ENCODE measurements at places on chromosomes 16 and 17.

DNA sequence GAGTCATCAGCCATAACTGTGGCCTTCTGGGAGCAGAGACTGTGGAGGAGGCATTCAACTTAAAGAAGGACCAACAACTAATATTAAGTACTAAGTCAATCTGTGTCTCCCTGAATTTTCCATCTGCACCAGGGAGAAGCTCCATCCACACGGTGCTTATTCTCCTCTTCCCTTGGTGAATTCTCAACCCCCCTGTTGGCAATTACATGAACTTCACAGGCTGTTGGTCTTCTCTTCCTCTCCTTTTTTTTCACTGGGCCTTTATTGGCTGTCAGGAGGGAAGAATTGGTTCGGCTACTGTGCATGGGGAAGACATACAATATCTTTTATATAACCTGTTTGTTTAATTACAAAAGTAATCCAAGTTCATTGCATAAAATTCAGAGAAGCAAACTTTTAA is 152.8 kb upstream of the IRX6 start:
- no peak for DNase-seq

DNA sequence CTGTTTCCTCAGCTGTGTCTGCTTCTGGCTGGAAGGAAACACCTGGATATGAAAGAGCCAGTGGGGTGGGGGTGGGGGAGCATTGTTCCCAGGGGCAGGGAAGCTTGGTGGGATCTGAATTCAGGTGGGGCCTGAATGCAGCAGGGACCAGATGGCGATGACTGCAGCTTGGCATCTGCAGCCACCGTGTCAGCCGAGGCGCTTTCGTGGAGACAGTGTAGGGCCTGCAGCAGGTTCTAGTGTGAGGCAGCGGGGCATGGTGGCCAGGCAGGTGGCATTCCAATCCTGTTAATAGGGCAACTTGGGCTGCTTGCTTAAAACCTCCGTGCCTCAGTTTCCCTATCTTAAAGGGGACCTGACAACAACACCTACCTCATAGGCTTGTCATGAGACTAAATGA is 1.7 kb downstream of the PIK3R6 start:
- no peak for DNase-seq

DNA sequence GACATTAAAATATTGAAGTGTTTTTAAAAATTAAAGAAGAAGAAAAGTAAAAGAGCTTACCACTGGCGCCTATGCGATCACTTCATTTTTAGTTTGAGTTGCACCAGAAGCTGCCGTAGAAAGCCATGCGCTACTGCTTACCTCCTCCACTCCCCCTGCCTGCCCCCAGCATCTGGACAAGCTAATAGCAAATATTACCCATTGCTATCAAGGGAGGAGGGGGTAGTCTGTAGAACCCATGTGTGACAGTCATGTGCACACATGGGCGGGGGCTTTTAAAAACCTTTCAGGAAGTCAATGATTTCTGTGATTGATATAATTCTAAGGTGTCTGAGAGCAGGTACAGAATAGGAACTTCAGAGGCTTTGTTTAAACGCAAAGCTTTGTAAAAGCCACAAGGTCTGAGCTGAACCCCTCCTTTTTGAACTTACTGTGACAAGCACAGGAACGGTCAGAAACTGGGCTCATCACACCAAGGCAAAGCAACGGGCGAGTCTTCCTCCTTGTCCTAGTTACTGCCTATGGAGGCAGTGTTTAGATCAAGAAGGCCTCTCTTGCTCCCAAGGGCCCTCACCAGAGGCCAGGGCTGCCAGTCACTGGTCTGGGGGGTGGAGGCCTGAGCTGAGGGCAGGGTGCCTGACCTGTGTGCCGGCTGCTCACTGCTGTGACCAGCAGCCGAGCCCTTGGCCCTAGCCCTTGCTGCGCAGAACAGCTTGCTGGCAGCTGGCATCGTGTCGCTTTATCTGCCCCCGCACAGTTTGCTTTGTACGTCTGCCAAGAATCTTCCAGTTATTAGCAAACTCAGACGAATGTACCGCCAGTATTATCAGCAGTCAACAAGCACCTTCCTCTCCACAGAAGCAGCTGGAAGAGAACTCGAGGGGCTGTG is 15.0 kb downstream of the GINS2 start:
- DNase-seq, result no peak

DNA sequence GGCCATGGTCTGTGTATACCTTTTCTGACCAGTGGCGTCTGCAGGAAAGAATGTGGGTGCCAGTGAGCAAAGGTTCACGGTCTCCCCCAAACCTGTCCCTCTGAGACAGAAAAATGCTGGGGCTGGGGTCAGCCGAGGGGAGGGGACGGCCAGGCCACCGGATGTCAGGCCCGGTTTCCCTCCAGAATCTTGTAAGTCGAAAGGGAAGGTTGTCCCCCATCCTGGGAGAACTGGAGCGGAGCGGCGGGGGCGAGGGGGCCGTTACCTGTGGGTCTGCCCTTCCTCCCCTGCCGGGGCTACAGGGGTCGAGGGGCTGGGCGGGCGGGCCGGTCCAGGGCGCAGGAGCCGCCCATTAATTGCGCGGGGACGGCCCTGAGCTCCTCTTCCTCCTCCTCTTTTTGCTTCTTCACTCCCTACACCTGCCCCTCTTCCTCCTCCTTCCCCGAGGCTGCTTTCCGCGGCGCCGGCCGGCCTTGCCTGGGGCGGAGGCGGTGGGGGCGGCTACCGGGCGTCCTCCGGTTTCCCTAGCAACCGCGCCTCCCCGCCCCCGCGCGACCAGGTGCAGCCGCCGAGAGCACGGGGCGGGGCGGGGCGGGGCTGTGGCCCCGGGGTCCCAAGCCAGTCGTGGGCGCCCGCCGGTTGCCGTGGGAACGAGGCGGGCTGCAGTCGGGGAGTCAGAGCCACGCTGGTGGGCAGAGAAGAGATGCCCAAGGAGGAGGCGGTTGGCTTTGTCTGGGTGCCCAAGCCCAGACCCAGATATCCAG is at the start of gene MARCHF10:
Gene MARCHF10 (minus strand): TSS at position 503 of the 764 bp plus-strand sequence. CDS start 6,579 bp downstream, outside the sequence.
- no peak for DNase-seq

GRCh38 chr17:77308861-77309726 is 168.3 kb downstream of the SEC14L1 start:
- DNase-seq, result no peak

GRCh38 chr17:60704170-60704569 is 26.5 kb downstream of the BCAS3 start:
- DNase-seq, result no peak

GRCh38 chr17:30996486-30996885 is 25.6 kb downstream of the RNF135 start:
- DNase-seq, result no peak

GRCh38 chr17:64639516-64639915 is 22.6 kb downstream of the SMURF2 start:
- no peak for DNase-seq

GRCh38 chr17:49216482-49216881 is 6.0 kb downstream of the ABI3 start:
- DNase-seq, result no peak

Measured in iPS DF 19.7 (cell line).